Cerebellum (tissue), 4 donors: ENCODE measurements at places on chromosomes 12 and 14. TPM values are rescaled to one million over a fixed set of nuclear protein-coding genes. Genes with fewer than 3 reads are reported as not detected.
A peak's percentile ranks its signal among the peaks of the same experiment; 100 is the strongest.

GRCh38 chr14:37862263-37862662, 266.8 kb downstream of the TTC6 start:
- DNase-seq = no peak

- DNase-seq = no peak
Observed at GRCh38 chr12:53308276-53308675, 8.8 kb downstream of the MYG1 start.

GRCh38 chr12:130745921-130746320, 29.8 kb upstream of the RIMBP2 start:
- DNase-seq = no peak

DNA sequence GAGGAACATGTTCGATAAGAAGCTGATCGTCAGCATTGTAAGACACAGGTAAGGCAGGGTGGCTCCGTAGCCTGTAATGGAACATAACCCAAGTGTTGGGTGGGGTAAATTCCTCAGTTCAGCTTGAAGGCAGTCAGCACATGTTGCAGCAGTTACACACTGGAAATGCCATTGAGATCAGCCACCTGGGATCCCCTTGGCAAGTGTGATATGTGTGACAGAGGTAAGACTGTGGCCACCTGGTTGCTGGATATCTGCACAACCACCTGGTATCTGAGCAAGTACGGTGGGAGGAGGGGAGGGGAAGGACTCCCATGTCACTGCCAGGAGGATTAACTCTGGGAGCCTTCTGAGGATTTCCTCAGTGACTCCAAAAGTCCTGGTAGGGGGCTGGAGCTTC, 158.0 kb upstream of the CAND1 start:
- DNase-seq = no peak

GRCh38 chr14:84882830-84883229, 647.1 kb upstream of the FLRT2 start:
- no peak for DNase-seq

DNA sequence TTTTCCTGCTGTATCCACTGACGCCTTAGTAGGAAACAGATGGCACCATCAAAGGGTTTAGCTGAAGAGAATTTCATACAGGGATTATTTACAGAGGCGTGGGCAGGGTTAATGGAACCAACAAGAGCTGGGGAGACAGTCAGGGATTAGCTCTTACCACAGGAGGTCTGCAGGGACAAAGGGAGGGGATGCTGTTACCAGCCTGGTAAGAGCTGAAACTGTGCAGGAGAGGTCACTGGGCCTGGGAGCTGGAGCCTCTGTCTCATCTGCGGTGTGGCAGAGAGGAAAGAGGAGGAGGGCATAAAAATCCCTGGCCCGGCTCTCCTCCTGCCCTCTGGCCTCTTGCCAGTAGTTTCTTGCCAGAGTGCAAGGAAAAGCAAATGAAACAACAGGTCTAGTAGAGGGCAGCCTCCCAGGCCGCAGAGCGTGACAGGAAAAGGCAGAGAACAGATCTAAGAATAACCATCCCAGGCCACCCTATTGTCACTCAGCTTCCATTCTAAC, 18.9 kb upstream of the POC1B start:
- DNase-seq = peak; percentile 72

DNA sequence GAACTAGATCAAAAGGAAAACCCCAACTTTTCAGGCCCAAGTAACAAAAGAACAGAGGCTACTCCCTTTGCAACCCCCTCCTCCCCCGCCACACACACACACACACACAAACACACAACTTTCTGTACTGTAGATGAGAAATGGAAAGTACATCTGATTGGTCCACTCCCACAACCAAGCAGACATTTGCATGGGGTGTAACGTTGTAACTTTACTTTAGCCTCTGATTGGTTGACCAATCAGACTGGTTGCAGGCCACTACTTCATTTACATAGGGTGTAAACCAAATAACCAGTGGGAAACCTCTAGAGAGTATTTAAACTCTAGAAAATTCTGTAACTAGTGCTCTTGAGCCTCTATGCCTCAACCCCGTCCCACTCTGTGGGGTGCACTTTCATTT, 425.5 kb downstream of the GXYLT1 start:
- no peak for DNase-seq

GRCh38 chr12:103877934-103878510, 37.0 kb upstream of the NT5DC3 start:
- peak; percentile 30 for DNase-seq

DNA sequence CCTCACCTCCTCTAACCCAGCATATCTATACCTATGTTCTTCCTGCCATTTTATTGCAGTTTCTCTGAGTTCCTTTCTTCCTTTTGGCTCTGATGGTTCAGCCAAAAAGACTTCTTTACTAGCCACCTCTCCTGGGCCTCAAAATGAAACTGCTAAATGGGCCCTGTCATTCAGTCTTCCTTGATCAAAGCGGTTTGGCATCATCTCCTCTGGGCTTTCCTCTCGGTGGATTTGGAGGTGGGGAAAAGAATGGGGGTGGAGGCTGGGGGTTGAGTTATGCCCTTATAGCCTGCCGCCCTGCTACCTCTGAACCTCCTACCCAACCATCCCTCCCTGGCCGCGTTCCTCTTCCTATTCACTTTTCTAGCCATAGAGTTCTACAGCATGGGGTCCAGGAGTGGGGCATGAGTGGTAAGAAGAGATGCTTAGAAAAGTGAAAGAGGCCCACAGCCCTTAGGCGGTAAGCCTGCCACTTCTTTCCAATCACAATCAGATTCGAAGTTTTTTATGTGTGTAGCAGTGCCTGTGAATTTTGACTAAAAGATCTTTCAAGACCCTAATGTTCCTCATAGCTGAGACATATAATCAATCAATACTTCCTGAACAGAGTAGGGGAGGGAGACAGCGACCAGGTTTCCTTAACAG, 2.5 kb downstream of the AJUBA start:
- DNase-seq = no peak

FOXN4 gene
- 0.45 TPM for total RNA-seq

ADAMTS20 gene
- total RNA-seq = 0.82 TPM

PRPF40B gene
- total RNA-seq = 22.8 TPM
